Caco-2 (cell line): ENCODE measurements at places on chromosomes 2 and 18. TPM values are rescaled to one million over a fixed set of nuclear protein-coding genes. Genes with fewer than 3 reads are reported as not detected.

Gene CRYBA2
- total RNA-seq, result 0.59 TPM in 1 of 2 replicates, not detected in the other

Gene MEIS1
- total RNA-seq, result 7.4 and 10.5 TPM in 2 replicates

DNA sequence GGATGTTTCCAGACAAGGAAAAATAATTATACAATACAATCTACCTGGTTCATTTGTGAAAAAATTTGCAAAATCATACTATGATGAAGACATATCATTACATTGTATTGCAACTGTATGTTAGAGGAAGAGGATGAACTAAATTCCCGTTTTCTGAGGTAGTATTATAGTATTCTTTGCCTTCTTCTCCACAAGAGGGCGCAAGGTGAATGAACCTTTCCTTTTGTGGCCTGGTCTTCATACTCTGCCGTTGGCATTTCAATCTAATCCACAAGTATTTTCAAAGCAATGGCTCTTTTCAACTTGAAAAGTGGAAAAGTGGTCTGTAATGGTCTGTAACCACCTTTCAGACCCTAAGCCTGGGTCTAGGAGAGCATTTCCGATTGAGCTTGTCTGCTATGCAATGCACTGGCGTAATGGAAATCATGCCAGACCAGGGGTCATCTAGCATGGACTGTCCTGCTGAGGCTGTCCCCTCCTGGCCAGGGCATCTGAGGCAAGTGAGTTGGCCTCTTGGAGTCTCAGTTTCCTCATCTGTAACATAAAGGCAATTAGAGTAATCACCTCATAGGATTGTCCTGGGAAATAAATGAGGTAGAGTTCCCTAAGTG is 30.8 kb upstream of the ZNF396 start:
- no peak overlapping the region for H3K27ac ChIP-seq
- H3K36me3 ChIP-seq, result no peaks in the 10 kb centered on the region
- H3K4me3 ChIP-seq, result no peak overlapping the region
- no peaks in the 10 kb centered on the region; the same call in 1 of the 2 replicates for H3K4me1 ChIP-seq

GRCh38 chr2:32696439-32696838 is 68.6 kb downstream of the TTC27 start:
- no peak overlapping the region for H3K4me3 ChIP-seq
- no peaks in the 10 kb centered on the region for H3K27me3 ChIP-seq
- no peak for DNase-seq

GRCh38 chr2:200797242-200797770 is 14.4 kb upstream of the BZW1 start:
- 0 out of 2 replicates have a peak, but pooled peaks cover 6% of the 10 kb centered on the region for H3K4me1 ChIP-seq
- H3K27me3 ChIP-seq, result no peaks in the 10 kb centered on the region

DNA sequence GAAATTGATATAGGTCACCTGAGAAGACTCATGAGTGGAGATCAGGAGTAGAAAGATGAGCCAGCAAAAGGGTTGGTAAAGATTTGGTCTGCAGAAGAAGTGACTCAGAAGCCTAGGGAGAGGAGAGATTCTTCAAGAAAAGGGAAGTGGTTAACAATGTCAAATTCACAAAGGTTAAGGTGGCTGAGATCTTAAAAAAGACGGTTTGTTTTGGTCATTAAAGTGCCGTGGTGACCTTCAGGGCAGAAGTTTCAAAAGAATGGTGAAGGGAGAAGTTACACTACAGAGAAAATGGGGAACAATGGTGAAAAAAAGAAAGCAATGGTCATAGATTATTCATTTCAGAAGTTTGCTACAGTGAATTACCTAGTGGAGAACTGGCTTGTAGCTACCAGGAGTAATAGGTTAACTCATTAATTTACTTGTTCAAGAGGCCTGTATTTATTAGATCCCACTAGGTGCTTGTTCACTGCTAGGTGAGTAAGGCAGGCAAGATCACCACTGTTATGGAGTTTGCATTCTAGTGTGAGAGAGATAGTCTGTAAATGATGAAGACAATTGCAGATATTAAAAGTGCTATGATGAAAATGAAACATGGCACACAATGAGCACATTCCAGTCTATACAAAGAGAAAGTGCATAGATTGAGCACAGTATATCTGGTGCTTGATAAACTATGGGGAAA is 43.0 kb downstream of the FBXO48 start:
- DNase-seq, result no peak
- no peak overlapping the region for H3K27ac ChIP-seq
- no peaks in the 10 kb centered on the region for H3K27me3 ChIP-seq
- H3K4me3 ChIP-seq, result no peak overlapping the region

GRCh38 chr2:37602040-37602439 is 69.4 kb downstream of the CDC42EP3 start:
- H3K27ac ChIP-seq, result no peak overlapping the region
- H3K27me3 ChIP-seq, result no peaks in the 10 kb centered on the region
- H3K4me3 ChIP-seq, result no peak overlapping the region
- no peaks in the 10 kb centered on the region for H3K36me3 ChIP-seq

DNA sequence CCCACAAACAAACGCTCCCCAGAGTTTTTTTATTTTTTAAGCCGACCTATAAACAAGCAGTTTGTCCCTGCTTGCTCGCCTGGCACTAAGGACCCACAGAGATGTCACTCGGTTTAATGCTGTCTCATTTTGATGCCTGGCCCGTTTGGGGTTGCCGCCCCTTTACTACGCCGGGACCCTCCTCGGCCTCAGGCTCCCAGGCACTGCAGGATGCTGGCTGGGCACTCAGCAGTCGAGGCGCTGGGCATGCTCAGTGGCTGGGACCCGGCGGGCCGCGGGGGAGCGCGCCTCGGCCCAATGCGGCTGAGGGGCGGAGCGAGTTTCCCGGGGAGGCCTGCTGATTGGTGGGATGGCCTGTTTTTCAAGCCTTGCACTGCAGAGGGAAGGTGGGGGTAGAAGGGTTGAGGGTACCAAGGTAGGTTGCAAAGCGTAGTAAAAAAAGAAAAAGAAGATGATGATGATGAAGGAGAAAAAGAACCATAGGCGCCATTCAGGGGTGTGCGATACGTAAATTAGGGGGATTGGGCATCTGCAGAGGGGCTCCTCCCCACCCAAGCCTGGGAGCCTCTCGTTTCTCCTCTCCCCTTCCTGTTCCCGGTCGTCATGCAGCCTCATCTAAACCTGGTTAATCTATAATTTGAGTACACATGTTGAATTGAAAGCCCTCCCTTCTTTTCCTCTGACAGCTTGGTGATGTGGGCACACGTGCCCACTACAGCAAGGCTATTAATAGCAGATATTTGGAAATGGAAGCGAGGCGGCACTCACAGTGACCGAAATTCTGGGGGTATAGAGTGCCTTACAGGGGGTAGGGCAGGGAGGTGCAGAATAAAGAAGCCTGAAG is 1.5 kb upstream of the IRS1 start:
- H3K4me1 ChIP-seq, result peaks cover 18% of the 10 kb centered on the region
- DNase-seq, result peak; percentile 88
- peak overlapping the region; percentile 81 for H3K4me3 ChIP-seq
- H3K27ac ChIP-seq, result peak overlapping the region; percentile 71
- no peaks in the 10 kb centered on the region for H3K27me3 ChIP-seq
- H3K36me3 ChIP-seq, result peaks cover 5% of the 10 kb centered on the region

DNA sequence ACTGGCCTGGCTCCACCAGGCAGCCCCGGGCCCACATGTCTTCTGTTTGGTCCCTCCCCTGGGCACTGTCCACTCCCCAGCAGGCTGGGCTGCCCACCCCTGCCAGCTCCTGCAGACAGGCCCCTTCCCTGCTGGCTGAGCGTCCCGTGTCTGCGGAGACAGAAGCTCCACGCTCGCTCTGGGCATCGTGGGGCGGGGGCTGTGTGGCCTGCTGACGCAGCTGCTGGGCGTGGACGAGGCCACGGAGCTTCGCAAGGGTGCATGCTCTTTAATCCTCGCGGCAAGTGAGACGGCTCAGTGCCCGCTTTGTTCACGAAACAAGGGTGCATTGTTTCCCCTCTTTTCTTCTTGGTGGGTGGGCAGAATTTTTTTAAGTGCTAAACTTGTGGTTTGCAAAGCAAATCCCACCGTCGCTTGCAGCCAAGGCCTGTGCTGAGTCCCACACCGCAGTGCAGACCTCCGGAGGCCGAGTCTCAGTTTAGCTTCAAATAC is 132.8 kb upstream of the CTDP1 start:
- H3K4me3 ChIP-seq, result no peak overlapping the region
- H3K27me3 ChIP-seq, result no peaks in the 10 kb centered on the region
- no peaks in the 10 kb centered on the region for H3K36me3 ChIP-seq
- no peak for DNase-seq

Gene DLX2
- total RNA-seq, result 0.79 and 0.82 TPM in 2 replicates

Gene DOCK10
- total RNA-seq, result not detected in 2 replicates

DNA sequence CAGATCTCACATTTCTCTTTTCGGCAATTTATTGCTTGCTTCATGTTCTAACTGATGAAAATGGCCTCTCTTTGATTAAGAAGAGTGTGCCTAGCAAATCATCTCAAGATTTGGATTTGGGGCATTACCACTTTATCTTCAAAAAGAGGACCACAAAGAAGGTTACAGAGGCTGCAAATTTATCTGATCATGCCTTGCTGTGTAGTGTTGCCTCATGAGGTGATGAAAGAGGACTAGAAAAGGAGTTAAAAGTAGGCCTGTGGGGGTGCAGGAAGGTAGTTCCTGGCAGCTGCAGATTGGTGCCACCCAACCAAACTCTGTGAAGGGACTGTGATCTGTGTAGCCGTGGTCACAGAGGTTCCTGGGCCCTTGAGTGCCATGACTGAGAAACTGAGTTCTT is 69.2 kb downstream of the PRELID3A start:
- no peak overlapping the region for H3K4me3 ChIP-seq
- H3K4me1 ChIP-seq, result no peaks in the 10 kb centered on the region
- H3K27me3 ChIP-seq, result no peaks in the 10 kb centered on the region
- H3K36me3 ChIP-seq, result no peaks in the 10 kb centered on the region

- no peak for DNase-seq
- no peak overlapping the region for H3K27ac ChIP-seq
- H3K4me1 ChIP-seq, result peaks cover 14% of the 10 kb centered on the region
- H3K4me3 ChIP-seq, result no peak overlapping the region
- H3K36me3 ChIP-seq, result no peaks in the 10 kb centered on the region
Observed at GRCh38 chr18:10381516-10381915, 72.9 kb upstream of the APCDD1 start.
